ENCODE measurements at places on chromosomes 12 and 14. TPM values are rescaled to one million over a fixed set of nuclear protein-coding genes. Genes with fewer than 3 reads are reported as not detected.

The CLEC7A gene
- total RNA-seq, result 5.8 TPM

The ARG2 gene
- 2.9 TPM for total RNA-seq

The FKBP4 gene
- 38.5 TPM for total RNA-seq

The SCN8A gene
- total RNA-seq, result 4.1 TPM

The CISTR gene
- total RNA-seq, result not detected

The CLEC1A gene
- 2.8 TPM for total RNA-seq

The HVCN1 gene
- 4.1 TPM for total RNA-seq

The ORAI1 gene
- 5.6 TPM for total RNA-seq

The AACS gene
- 29.7 TPM for total RNA-seq
